CD4-positive, alpha-beta T cell treated with Interleukin-12 subunit alpha and Interleukin-12 subunit beta, for 1 hour (primary cell): ENCODE measurements at places on chromosomes 7 and 10.

DNA sequence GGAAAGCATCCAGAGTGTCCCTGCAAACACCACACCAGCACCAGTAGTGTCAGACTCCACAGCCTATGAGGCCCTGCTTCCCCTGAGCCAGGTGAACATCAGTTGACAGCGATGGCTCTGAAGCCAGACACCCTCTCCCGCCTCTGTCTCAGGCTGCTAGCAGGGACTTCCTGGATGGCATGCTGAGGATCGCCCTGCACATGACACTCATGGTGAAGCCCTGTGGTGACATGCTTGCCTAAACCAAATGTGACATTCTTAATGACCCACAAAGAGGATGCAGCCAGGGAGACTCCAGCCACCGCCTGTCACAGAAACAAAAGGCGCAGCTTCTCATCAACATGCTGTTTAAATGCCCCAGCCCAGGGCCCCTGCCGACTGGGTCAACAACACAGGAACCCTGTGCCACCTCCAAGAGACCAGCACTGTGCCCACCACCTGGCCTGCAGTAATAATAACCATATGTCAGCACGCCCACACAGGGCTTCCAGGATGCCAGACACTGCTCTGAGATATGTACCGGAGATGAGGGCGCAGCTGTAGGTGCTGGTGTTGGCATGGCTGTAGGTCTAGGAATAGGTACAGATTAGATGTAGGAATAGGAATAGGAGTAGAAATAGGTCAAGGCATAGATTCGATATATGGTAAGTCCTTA is 81.3 kb downstream of the GRID1 start:
- no peak for DNase-seq

- DNase-seq = no peak
Observed at GRCh38 chr10:35040760-35041501, 49.2 kb downstream of the CUL2 start.

DNA sequence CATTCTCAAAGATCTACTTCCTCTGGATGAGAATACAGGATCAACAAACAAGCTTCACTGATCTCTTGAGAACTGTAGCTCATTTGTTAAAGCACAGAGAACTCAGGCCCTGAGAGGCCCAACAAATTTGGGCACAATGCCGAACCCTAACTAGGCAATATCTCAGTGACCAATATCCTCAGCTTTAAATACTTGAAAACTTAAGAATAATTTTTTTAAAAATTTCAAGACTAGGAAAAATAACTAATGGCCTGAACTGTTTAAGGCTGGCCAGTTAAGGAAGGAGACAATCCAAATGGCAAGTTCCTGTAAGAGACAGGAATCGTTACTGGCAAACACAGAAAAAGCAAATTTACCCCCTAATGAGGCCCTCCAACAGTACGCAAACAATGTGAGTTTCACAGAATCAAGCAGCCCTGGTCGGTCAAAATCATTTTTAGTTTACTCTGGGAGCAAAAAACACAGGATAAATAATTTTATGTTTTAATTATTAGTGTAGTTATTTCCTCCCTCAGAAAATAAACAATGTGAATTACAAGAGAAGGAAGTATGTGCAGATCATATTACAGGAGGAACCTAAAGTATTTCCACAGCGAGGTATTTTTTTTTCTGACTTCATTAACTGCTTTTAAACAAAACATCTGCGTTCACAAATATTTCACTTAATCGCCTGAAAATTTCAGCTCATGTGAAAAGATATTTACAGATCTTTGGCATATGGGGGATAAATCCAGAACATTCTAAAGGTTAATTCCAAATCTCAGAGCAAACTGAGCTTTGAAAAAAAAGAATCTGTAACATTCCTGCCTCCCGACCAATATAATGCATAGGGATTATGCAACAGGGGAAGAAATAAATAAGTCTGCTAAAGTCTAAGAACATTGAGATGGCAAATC is 39.5 kb downstream of the NT5C2 start:
- no peak for DNase-seq

DNA sequence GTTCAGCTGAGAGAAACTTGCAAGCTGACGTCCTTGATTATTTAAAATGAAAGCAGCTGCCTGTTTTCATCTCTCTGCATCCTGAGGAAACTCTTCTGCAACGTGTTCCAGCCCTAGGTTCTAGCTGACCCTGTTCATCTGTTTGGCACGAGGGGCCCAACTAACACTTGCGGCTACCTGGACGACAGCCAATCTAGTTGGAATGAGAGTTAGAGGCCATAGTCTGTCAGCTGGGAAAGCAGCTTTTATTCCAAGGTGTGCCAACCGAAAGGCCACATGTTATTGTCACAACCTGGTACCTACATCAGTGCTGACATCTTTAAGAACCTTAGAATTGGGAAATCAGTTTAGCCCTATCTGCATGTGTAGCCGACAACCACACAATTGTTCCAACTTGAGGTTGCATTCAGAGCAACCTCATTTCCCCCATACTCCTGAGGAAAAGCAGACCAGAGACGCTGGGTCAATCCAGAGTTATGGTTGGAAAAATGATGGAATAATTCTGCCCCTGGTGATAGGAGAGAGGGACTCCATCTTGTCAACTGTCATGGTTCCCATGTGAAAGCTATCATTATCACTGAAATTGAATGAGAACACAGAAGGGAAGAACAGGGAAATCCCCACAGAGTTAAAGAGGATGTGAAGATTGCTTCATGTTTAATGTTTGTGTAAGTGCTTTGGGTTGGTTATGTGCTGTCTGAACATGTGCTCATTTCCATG is 121.6 kb downstream of the EGFR start:
- no peak for DNase-seq

DNA sequence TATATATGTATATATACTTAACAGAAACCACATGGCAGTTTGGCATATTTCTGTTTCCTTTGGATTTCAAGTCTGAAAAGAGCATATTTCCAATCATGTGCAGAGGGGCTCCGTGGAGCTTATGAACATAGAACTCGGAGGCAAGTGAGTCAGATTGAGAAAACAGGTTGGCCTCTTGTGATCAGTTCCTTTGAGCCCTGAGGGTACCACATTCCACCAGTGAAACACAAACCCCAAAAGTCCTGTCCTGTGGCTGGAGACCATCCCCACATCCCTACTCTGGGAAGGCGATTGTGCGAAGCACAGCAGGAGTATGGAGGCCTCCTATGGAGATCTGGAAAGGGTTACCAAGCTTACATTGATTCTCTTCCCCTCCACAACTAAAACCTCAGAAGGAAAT is 196.7 kb upstream of the TMEM72 start:
- no peak for DNase-seq

- no peak for DNase-seq
Observed at GRCh38 chr7:50714857-50715256, 67.8 kb downstream of the GRB10 start.

DNA sequence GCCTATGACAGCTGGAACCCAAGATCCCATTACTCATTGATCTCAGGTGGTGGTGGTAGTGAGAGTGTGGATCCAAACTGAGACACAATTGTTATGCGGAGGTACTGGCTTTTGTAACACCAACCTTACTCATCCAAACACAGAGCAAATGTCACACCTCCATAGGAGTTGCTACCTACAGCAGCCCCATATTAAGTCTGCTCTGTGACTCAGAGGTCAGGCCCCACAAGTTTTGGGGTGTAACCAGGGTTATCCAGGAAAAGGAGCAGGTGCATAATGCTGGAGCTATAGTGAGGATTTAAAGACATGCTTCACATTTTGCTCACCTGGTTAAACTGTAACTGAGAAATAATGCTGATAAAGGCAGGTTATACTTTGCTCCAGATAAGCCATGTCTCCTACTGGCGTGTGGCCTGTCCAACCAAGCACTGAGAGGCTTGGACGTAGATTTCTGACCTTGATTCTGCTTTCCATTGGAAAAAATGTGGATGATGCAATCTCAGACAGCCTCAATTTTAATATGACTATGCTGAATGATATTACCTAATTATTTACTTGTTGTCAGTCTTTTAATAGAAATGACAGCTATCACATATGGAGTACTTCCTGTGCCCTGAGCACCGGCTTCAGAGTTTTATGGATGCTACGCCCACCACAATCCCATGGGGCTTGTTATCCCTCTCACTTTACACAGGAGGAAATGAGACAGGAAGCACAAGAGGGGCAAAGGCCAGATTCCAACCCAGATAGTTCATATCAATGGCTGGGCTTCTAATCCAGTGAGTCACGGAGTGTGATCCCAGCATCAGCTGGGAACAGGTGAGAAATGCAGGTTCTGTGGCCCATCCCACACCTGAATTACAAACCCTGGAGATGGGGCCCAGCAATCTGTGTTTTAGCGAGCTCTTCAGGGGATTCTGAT is 181.3 kb downstream of the CHN2 start:
- DNase-seq = no peak

GRCh38 chr7:81693080-81693479 is 76.8 kb downstream of the HGF start:
- DNase-seq = no peak

DNA sequence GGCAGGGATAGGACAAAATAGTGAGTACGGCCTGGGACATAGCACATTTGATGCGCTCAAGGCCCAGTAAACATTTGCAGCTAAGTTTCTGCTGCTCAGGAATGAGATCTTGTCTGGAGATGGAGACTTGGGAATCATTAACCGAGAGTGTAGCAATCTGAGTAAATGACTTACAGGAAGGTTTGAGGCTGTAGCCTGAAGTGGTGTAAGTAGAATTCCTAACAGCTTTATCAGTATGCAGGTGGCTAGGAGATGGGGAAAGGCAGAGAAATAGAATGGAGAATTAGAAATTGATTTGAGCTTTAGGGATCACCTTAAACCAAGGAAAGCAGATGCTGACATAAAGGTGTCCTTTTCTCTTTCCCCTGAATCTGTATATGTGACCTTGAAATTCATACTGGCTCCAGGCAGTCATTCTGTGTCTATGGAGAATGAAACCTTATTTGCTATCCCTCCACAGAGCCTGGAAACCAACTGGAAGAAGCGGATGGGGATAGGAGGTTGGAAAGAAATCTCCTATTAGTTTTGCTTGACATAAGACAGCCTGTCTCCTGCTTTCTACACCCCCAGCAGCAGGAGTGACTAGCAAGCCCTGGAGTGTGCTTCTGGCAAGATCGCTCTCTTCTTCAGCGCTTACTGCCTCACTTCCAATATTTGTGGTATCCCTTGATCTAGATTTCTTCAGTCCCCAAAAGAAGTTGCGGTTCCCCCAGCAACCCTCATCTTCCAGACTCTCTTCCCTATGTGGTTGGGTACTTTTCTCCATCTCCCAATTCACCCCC is 6.4 kb upstream of the PON2 start:
- DNase-seq = no peak

- no peak for DNase-seq
Observed at GRCh38 chr10:27774831-27775230, 29.2 kb upstream of the MKX start.

DNA sequence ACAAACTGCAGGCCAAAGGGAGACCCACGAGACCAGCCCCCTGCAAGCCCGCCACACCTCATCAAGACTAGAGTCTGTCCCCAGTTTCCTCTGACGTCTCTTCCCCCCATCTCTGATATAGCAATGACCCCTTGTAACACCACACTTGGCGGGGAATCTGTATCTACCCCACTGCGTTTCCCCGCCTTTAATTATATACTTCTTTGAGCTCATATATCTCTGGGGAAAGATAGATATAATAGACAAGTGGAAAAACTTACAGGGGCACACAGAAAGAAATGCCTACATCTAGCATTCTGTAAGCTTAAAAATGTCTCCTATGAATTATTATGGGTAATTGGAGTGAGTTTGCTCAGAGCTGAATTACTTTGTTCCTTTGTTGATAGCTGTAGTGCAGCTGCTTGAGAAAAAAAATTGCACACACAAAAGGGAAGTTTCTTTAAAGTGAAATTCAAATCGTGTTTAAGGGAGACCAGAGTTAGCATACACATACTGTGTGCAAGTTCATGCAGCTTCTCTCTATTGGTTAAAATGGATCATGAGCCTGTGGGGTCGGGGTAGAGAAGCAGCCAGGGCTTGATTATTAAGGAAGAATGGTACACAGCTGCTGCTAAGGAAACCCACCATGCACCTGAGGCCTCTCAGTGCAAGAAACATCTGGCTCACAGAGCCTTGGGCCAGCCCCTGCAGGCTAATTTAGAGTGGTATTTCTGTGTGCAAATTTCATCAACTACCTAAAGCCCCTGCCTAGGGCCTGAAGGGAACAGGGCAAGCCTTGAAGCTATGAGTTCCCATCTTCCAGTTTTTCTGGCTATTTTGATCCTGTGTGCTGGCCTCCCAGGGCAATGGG is 32.5 kb downstream of the CDCA7L start:
- no peak for DNase-seq

GRCh38 chr7:114825423-114825951 is 96.4 kb upstream of the MDFIC start:
- DNase-seq = peak; percentile 15

GRCh38 chr7:2758673-2759616 is 70.9 kb downstream of the AMZ1 start:
- no peak for DNase-seq

DNA sequence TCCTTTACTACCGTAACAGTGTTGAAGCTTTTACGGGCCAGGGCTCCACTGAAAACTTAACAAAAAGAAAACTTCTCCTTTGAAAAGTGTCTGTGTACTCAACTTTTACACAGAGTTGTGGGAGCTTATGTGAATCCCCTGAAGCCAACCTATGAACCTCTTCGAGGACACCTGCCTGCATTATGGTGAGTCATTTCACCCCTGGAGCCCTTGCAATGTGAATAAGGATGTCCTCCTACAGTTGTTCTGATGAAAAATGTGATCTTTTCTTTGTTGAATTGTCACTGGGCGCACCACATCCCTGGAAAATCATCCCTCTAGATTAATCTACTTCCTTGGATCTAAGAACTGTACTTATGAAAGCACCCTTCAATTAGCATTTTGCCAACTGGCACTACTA is 93.2 kb downstream of the SORCS1 start:
- no peak for DNase-seq

DNA sequence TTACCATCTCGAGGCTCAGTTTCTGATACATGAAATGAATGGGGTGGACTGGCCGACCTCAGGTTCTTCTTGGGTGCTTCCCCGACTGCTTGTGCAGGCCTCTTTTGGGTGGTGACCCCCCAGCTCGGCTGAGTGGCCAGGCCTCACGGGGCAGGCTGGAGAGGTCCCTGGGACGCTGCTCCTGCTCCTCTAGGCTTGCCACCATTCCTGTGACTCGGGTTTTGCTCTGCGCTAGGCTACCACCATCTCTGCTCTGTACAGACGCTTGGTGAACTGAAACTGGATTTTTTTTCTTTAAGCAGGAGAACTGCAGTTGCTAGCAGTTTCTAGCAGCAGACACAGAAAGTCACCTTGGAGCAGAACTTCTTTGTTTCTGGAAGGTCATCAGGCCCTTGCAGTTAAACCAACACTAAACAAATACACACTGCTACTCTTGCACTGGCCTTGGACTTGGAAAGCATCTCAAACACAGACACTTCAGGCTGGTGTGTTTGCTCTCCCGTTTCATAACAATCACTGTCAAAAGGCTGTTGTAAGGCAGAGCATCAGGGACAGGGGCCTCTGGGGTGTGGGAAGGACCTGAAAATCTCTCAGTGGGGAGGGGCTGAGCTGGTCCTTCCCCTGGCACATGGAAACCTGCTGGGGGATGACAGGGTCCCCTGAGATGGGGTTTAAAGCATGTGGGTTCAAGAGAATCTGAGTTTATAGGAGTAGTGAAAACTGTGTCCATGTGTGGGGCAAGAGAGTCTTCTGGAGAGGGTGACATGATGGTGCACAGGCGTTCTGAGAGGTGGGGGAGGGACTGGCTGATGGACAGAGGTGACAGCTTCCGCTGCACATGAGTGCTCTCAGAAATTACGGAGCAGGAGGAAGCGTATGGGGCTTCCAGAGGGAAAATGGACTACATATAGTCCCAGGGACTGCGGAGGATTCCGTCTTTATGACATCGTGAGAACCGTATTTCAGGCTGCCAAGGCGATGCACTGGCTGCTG is 35.0 kb upstream of the GIMAP8 start:
- DNase-seq = no peak
